SK-MEL-5 (cell line): ENCODE measurements at places on chromosomes 4 and X. TPM values are rescaled to one million over a fixed set of nuclear protein-coding genes. Genes with fewer than 3 reads are reported as not detected.
A peak's percentile ranks its signal among the peaks of the same experiment; 100 is the strongest.

- peak; percentile 24 for DNase-seq
Observed at GRCh38 chr4:15131551-15131950, 129.3 kb downstream of the CPEB2 start.

- no peak for DNase-seq
Observed at GRCh38 chr4:148151806-148152205, 290.4 kb downstream of the NR3C2 start.

GRCh38 chr4:107066621-107067020 lies 30.5 kb upstream of the DKK2 start:
- no peak for DNase-seq

Gene CNKSR2
- 3.0 and 3.1 TPM in 2 replicates for total RNA-seq

Gene HSD17B13
- not detected in 2 replicates for total RNA-seq
